ENCODE measurements at places on chromosomes 11 and 22. TPM values are rescaled to one million over a fixed set of nuclear protein-coding genes. Genes with fewer than 3 reads are reported as not detected.

CYP2D6 gene
- total RNA-seq = 0.17 TPM

FGF4 gene
- not detected for total RNA-seq

PNPLA5 gene
- not detected for total RNA-seq

MMP27 gene
- not detected for total RNA-seq

GVQW3 gene
- total RNA-seq = 0.45 TPM

TXNRD2 gene
- 27.6 TPM for total RNA-seq

CCDC73 gene
- not detected for total RNA-seq

PRR33 gene
- not detected for total RNA-seq

PGR gene
- total RNA-seq = 0.30 TPM

SCGB1A1 gene
- total RNA-seq = not detected

MOGAT2 gene
- not detected for total RNA-seq

CCDC87 gene
- total RNA-seq = 0.15 TPM

TRIM51G gene
- total RNA-seq = not detected

KRTAP5-10 gene
- not detected for total RNA-seq

RCE1 gene
- total RNA-seq = 21.0 TPM

SCGB2A2 gene
- total RNA-seq = not detected

SLC22A25 gene
- total RNA-seq = not detected

APOL1 gene
- 0.34 TPM for total RNA-seq

Data from bronchus fibroblast of lung (primary cell).